IMR-90 (cell line): ENCODE measurements at places on chromosomes 7 and 10. TPM values are rescaled to one million over a fixed set of nuclear protein-coding genes. Genes with fewer than 3 reads are reported as not detected.

SUV39H2 gene
- total RNA-seq, result 14.5 and 23.3 TPM in 2 replicates

CDHR3 gene
- total RNA-seq, result 1.6 and 1.7 TPM in 2 replicates

CYP2E1 gene
- 0.36 and 0.56 TPM in 2 replicates for total RNA-seq

CYP3A7 gene
- not detected in 2 replicates for total RNA-seq

LIPM gene
- total RNA-seq, result not detected in 2 replicates

STAM gene
- 22.9 and 31.9 TPM in 2 replicates for total RNA-seq
